ENCODE measurements at places on chromosomes 6 and 20. TPM values are rescaled to one million over a fixed set of nuclear protein-coding genes. Genes with fewer than 3 reads are reported as not detected.

The TRDN gene
- not detected for total RNA-seq

The LTA gene
- total RNA-seq: 0.12 TPM

The MACROD2 gene
- total RNA-seq: 0.43 TPM

The PTCRA gene
- not detected for total RNA-seq

The FGD2 gene
- total RNA-seq: 0.08 TPM
